ENCODE measurements at places on chromosomes 1 and 21.

DNA sequence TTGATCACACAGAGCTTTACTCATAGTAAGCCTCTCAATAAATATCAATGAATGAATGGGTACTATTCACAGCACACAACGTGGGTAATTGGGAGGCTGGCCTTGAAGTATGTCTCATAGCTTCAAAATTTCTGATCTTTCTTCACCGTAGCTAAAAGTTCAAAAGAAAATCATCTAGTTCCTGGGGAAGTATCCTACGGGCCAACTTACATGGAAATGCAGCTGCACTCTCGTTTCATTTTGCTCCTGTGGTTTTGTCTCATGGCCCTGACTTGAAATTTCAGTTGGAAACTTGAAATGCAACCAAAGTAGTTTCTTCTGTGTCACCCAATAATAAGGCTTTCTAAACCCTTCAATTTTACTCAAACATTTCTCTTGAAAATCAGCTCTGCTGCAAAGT is 76.1 kb upstream of the CNIH3 start:
- no peak for DNase-seq

- DNase-seq, result no peak
These were observed 27.5 kb upstream of the MYSM1 start for GRCh38 chr1:58727364-58727763.

DNA sequence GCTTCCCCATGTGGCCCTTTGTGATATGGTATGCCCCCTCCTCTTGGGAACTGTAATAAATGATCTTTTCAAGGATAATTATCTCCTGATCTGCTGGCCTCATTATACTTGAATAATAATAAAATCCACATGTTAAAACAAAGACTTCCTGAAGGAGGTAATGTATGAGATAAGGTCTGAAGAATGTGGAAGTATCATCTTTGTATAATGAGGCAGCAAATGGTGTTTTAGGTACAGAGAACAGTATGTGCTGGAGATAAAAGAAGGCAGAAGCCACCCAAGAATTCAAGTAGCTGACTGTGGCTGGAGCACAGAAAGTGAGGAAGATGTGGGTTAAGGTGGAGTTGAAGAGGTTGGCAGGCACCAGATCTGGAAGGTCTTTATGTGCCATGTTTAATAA is 12.8 kb upstream of the COG2 start:
- DNase-seq, result no peak

DNA sequence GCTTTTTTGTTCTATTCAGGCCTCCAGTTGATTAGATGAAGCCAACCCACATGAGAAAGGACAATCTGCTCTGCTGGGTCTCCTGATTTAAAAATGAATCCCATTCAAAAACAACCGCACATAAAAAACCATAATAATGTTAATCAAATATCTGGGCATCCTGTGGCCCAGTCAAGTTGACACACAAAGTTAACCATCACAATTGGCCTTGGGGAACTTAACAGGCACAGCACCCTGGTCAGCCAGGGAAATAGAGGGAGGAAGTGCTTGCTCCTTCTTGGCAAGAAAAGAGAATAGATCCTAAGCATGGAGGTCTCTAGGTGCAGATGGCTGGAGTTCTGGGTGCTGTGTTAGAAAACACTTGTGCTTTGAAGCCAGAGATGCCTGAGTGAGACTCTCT is 109.6 kb upstream of the OLIG2 start:
- no peak for DNase-seq

DNA sequence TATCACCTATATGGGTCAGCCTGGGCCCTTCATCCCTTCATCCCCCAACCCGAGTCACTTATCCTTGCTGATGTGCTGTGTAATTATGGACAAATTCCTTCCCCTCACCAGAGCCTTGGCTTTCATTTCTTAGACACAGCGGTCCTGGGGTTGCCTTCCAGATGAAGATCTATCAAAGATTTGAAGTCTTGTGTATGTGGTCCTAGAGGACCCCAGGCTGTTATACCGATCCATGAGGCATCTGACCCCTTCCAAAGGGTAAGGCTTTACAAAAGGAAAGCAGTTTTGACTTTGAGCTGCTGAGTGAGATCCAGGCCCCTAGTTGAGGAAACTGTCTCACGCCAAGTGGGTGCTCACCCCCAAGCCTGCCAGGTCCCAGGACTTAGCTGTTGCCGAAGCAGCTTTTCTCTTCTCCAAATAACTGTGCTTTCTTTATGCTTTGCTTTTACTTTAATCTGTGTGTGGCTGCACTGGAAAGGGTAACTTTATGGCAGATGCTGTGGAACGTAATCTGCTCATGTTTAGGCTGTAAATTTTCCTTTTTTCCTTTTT is 37.6 kb downstream of the MAN1C1 start:
- no peak for DNase-seq

DNA sequence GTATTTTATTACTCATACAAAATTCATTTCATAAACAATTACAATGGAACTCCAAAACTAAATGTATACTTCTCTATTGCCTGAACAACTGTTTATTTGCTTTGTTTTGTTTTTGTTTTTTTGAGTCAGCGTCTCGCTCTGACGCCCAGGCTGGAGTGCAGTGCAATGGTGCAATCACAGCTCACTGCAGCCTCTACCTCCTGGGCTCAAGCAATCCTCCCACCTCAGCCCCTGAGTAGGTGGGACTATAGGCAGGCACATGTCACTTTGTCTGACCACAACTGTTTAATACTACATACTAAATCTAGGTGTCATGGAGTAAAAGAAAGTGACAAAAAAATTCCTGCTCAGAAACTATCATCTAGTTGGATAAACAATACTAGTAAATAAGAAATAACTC is 49.3 kb downstream of the RAB3GAP2 start:
- DNase-seq, result no peak

DNA sequence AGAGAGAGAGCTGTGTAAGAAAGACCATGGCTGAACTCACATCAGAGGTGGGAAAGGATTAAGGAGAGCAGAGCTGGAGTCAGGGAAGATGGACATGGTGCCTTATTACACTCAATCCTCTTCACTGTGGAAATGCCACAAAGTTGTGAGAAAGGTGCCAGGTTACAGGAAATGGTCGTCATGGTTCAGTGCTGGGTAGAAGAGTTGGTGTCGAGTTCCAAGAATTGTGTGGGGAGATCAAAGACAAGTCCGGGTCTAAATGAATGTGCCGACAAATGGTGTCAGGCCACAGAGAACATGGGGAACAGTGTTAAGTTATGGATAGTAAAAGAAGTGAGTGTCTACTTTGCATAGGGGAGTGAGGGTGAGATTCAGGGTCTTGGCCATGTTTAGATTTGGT is 40.9 kb downstream of the LAMC2 start:
- no peak for DNase-seq

DNA sequence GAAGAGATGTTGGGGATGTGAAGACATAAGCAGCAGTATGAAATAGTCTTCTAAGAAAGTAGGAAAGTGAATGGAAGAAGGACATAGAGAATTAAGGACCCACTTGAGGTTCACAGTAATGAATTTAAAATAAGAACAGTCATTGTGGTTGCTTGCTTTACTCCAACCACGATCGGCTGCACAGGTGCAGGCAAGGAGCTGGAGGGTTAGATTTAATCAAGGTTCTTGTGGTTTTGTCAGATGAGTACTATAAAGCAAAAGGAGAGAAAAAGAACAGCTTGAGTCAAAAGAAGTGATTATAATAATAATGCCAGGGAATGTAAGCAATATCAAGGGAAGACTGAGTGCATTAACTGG is 46.1 kb upstream of the RBM34 start:
- peak; percentile 71 for DNase-seq

DNA sequence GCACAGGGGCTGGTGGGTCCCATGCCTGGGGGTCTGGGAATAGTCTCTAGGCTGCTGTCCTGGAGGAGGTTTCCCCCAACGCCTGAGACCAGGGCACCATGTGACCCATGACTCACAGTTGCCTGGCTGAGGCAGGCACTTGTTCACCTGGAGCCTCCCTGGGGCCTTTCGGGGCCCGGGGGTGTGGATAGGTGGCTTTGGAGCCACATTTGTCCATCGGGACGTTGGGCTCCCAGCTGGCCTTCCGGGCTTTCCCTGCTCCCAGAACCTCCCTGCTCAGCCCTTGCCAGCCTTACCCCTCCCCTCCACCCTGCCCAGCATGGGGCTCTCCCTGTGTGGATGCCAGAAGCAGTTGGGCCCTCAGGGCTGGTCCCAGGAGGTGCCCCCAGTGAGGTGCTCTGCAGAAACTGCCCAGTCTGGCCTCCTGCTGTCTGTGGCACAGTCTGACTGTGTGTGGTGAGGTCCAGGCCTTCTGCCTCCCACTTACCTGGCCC is 14.2 kb downstream of the COL6A1 start:
- DNase-seq, result no peak

DNA sequence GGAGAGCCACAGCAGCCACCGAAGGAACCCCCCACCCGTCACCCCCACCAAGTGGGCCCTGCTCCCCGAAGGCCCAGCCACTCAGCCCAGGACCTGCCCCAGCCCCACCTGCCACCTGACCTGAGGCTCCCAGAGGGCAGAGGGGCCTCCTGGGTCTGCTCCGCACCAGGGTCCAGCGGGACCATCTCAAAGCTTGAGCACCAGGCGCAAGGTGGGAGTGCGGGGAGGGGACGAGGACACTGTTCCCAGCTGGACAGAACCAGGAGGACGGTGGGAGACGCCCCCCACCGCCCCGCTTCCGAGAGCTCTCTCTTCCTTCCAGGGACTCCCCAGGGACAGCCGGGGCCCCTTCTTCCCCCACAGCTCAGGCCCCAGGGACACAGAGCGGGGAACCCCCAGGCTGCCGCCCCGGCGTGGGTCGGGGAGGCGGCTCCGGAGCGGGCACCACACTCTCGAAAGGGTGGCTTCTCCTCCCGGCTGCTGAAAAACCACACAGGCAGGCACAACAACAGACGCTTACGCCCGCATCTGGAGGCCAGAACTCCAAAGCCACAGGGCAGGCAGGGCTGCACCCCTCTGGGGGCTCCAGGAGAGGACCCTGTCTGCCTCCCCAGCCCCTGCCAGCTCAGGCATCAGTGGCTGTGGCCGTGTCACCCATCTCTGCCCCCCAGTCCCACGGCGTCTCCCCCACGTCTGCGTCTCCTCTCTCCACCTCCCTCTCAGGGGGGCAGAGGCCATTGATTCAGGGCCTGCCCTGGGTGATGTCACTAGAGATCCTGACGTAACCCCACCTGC is 1.9 kb upstream of the TTLL10 start:
- DNase-seq, result no peak

DNA sequence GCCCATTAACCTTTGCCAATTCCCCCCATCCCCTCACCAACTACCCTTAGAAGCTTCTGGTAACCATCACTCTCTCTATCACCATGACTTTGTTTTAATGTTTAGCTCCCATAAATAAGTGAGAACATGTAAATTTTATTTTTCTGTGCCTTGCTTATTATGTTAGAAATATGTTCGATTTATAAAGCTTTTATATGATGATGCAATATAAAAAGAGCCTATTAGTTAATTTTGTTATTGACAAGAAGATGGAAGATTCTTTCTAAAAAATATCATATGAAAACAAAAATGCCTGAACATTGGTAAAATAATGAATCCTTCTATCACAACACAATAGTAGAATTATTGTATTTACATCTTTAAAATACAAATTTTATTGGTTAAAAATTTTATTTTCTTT is 836.1 kb upstream of the TMPRSS15 start:
- no peak for DNase-seq

GRCh38 chr1:81225789-81226602 is 574.7 kb upstream of the ADGRL2 start:
- DNase-seq, result no peak

GRCh38 chr1:40951943-40952743 is 27.4 kb upstream of the CTPS1 start:
- DNase-seq, result peak; percentile 57

DNA sequence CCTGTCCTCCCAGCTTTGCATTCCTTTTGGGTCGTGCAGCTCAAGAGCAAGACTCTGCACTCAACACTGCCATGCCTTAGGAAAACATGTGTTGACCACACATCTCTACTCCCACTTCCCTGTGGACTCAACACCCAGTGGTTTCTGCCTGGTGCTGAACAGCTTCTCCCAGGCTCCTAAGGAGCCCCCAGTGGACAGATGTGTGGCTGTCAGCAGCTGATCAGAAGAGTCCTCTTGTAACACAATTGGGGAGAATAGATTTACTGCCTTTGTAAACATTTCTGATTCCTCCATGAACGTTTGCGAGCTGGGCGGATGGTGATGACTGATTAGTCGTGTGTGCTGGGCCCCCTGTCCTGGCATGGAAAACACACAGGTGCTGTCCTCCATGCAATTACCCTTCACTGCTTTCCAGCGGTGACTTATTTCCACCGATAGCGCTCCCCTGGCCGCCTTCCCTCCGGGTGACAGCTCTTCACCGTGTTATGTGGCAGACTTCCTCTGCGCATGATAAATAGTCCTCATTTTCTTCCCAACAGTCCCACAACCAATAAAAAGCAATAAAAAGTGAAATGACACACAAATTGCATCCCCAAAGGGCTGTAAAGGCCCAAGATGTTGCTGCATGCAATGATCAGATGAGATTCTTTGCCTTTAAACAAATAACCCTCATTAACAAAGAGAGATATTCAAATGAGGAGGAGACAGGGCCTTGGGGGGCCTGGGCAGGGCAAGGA is 249.4 kb upstream of the AJAP1 start:
- no peak for DNase-seq

GRCh38 chr1:44326821-44327465 is 28.1 kb downstream of the ERI3 start:
- DNase-seq, result no peak

- DNase-seq, result no peak
These were observed 4.4 kb downstream of the CSRP1 start for GRCh38 chr1:201502511-201502857.

GRCh38 chr1:61050541-61051442 is 31.6 kb upstream of the NFIA start:
- DNase-seq, result no peak

DNA sequence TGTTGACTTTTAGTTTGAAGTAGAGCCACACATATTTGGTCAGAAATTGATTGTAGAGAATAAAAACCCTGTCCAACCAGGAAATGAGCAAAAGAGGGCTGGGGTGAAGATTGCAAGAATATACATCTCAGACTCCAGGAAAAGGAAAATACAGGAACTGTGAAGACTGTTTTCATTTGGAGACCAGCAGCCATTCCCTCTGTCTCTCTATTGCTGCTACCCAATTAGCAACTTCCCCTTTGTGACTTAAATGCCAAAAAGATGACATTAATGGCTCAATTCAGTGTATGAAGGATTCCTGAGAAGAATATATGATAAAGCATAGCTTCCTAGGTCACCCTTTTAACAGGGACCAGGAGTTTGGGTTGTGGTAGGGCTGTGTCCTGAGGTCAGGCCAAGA is 31.6 kb upstream of the CEP350 start:
- no peak for DNase-seq

DNA sequence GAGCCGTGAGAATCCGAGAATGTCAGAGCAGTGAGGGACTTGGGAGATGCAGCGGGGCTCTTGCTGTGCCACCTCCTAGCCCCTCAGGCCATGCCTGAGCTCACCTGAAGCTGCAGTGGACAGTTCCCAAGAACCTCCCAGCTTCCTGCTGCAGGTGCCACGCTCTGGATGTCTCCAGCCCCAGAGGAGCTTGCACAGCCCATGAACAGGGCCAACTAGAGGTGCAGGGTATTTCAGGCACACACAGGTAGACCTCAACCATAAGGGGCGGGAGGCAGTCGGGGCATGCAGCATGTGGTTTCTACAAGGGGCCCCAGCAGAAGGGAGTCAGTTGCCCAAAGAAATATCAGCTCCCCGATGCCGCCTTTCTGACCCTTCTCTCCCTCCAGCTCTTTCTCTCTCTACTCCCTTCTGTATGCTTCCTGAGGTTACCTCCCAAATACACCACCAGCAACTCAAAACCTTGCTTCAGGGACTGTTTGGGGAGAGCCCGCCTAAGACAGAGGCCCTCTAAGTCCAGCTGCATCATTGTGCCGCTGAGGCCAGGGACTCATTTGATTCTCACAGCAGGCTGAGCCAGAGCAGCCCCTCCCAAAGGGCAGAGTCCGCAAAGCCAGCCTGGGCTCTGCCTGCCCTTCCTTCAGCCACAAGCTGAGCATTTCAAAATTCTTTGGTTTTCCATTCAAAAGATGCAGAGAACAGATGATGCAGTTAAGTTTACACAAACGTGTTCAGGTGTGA is 209.8 kb downstream of the MATN1 start:
- DNase-seq, result no peak
